ENCODE measurements at places on chromosomes 3 and 15. TPM values are rescaled to one million over a fixed set of nuclear protein-coding genes. Genes with fewer than 3 reads are reported as not detected.

DNA sequence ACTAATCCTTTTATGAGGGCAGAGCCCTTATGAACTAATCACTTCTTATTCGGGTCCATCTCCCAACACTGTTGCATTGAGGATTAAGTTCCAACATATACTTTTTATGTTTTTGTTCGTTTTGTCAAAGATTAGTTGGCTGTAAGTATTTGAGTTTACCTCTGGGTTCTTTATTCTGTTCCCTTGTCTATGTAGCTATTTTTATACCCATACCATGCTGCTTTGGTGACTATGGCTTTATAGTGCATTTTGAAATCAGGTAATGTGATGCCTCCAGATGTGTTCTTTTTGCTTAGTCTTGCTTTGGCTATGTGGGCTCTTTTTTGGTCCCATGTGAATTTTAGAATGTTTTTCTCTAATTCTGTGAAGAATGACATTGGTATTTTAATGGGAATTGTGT, 166.4 kb upstream of the KCNMB2 start:
- no peak for DNase-seq
- no peaks in the 10 kb centered on the region for H3K4me1 ChIP-seq
- no peak overlapping the region for H3K27ac ChIP-seq

GRCh38 chr15:32774022-32774421, 56.2 kb downstream of the GREM1 start:
- no peak overlapping the region for H3K27ac ChIP-seq
- no peak for DNase-seq
- H3K27me3 ChIP-seq, result no peaks in the 10 kb centered on the region
- no peaks in the 10 kb centered on the region for H3K4me1 ChIP-seq

DNA sequence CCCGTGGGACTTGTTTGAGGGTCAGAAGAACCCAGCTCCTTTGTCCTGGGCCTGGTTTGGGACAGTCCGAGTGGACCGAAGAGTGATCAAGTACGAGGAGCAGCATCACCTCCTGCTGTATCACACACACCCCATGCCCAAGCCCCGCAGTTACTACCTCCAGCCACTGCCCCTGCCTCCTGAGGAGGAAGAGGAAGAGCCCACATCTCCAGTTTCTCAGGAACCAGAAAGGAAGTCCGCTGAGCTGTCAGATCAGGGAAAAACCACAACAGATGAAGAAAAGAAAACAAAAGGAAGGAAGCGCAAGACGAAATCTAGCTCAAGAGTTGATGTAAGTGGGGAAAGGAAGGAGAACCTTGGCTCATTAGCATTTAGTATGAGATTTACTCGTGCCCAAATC, 3.3 kb upstream of the P2RY12 start:
- no peaks in the 10 kb centered on the region for H3K27me3 ChIP-seq
- no peak for DNase-seq
- H3K27ac ChIP-seq, result no peak overlapping the region
- no peaks in the 10 kb centered on the region for H3K4me1 ChIP-seq

DNA sequence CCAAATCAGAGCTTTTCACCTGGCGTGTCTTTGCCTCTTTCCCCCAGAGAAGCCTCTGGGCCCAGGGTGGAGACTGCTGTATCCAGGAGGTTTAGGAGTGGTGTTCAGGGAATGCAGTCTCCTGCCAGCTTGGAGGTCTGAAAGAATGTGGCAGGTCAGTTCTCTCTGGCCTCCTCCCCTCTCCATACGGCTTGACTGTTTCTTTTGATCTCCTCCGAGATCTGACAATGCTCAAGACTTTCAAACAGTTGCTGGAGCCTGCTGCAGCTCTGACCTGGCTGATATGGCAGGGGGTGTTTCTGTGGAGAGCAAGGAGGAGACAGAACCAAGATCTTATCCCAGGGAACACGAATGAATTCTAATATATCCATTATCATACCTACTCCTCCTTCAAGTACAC, 24.7 kb upstream of the TM4SF4 start:
- no peak for DNase-seq
- no peaks in the 10 kb centered on the region for H3K27me3 ChIP-seq
- no peak overlapping the region for H3K27ac ChIP-seq
- peaks cover 14% of the 10 kb centered on the region for H3K36me3 ChIP-seq
- no peaks in the 10 kb centered on the region for H3K4me1 ChIP-seq

DNA sequence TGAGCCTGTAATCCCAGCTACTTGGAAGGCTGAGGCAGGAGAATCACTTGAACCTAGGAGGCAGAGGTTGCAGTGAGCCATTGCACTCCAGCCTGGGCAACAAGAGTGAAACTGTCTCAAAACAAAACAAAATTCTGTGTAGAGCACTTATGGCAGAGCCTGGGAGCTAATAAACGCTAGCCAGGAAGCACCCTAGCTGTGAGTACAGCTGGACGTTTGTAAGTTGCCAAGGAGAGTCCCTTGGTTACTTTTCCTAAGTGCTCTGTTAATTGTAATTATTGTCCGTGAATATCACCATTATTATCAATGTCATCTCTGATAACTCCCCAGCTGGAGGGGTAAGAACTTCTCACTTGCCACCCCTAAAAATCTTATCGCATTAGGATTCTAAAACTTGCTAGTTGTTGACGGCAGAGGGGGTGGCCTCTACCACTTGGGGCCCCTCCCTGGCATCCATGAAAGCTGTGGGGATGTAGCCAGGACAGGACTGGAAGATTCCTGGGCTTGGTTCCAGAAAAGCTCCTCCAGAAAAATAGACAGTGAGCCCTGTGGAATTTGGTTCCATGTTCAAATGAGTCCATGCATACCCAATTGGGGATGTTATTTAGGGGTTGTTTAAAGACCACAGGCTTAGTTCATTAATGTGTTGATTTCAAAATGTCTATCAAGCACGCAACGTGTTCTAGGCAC, 9.9 kb upstream of the KLHL25 start:
- peaks cover 8% of the 10 kb centered on the region for H3K36me3 ChIP-seq
- DNase-seq, result no peak
- H3K4me1 ChIP-seq, result no peaks in the 10 kb centered on the region
- no peak overlapping the region for H3K27ac ChIP-seq

DNA sequence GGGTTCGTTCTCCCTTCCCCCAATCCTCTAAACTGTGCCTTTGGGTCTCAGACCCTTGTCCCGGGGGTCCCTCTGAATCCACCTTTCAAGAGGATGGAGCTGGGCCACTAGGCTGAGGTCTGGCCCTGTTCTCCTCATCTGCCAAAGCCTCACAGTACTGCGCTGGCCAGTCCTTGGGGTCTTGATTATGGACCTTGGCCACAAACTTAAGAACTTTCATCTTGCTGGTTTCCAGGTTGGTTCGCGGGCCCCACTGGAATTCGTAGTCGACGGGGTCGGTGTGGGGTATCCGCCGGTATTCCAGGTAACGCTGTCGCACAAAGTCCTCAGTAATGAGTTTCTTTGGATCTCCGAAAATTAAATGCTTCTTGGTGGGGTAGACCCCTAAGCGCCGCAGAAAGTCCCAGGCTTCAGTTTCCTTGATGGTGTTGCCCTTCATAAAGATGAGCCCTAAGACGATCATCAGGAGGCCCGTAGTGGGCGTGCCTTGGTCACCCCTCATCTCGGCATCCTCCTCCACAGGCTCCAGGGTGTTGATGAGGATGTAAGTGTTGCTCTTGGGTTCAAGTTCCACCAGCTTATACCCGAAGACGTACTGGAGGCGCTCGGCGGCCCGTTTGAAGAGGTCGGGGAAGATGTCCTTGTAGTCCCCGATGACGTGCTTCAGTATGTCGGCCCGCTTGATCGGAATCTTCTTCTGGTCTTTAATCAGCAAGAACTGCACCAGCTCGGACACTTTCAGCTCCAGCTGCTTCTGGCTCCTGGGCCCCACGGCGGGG, 727 bp downstream of the NSMCE3 start:
- H3K4me3 ChIP-seq, result peak overlapping the region; percentile 95
- H3K27me3 ChIP-seq, result no peaks in the 10 kb centered on the region
- H3K36me3 ChIP-seq, result no peaks in the 10 kb centered on the region
- H3K4me1 ChIP-seq, result peaks cover 1% of the 10 kb centered on the region
- H3K27ac ChIP-seq, result no peak overlapping the region
- peak; percentile 57 for DNase-seq

- H3K27ac ChIP-seq, result no peak overlapping the region
- DNase-seq, result no peak
- no peaks in the 10 kb centered on the region for H3K27me3 ChIP-seq
- no peak overlapping the region for H3K4me3 ChIP-seq
- H3K36me3 ChIP-seq, result no peaks in the 10 kb centered on the region
These were observed 52.9 kb downstream of the SIDT1 start for GRCh38 chr3:113585228-113585627.

- no peaks in the 10 kb centered on the region for H3K27me3 ChIP-seq
- H3K4me1 ChIP-seq, result no peaks in the 10 kb centered on the region
- no peak for DNase-seq
- H3K27ac ChIP-seq, result no peak overlapping the region
- no peak overlapping the region for H3K4me3 ChIP-seq
These were observed 71.7 kb upstream of the ABHD2 start for GRCh38 chr15:89016549-89017041.

- H3K4me3 ChIP-seq, result no peak overlapping the region
- H3K4me1 ChIP-seq, result no peaks in the 10 kb centered on the region
- peaks cover 45% of the 10 kb centered on the region for H3K36me3 ChIP-seq
- DNase-seq, result no peak
- no peaks in the 10 kb centered on the region for H3K27me3 ChIP-seq
These were observed 85.9 kb upstream of the CSPG5 start for GRCh38 chr3:47664519-47664918.

DNA sequence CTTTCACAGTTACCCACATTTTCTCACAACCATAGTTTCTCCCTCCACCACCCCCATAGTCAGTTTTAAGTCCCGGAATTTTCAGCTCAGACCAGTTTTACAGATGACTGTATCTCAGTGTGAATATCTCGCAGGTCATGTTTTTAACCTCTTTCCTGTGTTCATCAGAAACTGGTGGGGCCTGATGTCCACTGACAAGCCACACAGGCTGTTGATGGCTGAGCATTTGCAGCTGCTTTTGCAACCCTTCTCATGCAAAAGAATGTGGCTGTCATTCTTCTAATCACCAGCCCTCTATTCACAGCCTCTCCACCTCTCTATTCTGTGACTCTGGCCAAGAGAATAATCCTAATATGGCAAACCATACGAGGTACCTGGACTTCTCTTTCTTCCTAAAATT, 8.5 kb downstream of the GYG1 start:
- no peak overlapping the region for H3K4me3 ChIP-seq
- H3K27ac ChIP-seq, result no peak overlapping the region
- no peaks in the 10 kb centered on the region for H3K27me3 ChIP-seq
- peaks cover 12% of the 10 kb centered on the region for H3K4me1 ChIP-seq
- no peak for DNase-seq

DNA sequence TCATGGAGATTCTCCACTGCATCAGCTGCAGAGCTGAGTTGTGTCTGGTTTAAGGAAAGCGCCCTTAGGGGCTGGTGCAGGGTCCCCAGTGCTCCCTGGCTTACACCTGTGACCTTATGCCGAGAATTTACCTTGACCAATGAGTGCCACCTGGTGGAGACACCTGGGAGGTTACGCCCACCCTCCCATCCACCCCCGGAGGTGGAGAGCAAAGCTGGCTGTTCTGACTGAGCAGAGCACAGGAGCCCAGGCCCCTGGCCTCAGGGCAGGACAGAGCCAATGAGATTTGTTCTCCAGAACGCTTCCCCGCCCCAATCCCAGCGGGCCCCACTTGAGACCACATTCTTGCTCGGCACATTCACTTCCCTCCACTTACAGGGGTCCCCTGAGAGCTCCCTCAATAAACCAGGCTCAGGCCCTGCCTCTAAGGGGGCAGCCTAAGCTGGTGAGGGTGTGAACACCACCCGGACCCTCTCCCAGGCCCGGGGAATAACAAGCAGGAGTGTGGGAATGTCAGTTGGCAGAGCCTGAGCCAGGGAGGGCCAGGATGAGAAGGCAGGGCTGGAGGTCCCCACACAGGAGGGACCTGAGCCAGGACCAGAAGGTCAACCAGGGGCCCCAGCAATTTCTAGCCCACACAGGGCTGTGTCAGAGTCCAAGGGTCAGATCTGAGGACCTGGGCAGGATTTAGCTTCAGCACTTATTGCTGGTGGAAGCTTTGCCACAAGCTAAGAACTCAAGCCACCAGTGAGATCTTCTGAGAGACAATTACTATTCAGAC, 117.1 kb downstream of the TPRA1 start:
- H3K27me3 ChIP-seq, result no peaks in the 10 kb centered on the region
- H3K4me3 ChIP-seq, result no peak overlapping the region
- no peaks in the 10 kb centered on the region for H3K4me1 ChIP-seq
- no peak overlapping the region for H3K27ac ChIP-seq
- H3K36me3 ChIP-seq, result peaks cover under 1% of the 10 kb centered on the region

GRCh38 chr3:124318656-124319055, 326.7 kb upstream of the ROPN1 start:
- no peak for DNase-seq
- H3K4me3 ChIP-seq, result no peak overlapping the region
- H3K36me3 ChIP-seq, result no peaks in the 10 kb centered on the region
- no peaks in the 10 kb centered on the region for H3K4me1 ChIP-seq
- no peaks in the 10 kb centered on the region for H3K27me3 ChIP-seq

GRCh38 chr3:187006864-187007630, 76.7 kb downstream of the ST6GAL1 start:
- no peaks in the 10 kb centered on the region for H3K27me3 ChIP-seq
- peaks cover 46% of the 10 kb centered on the region for H3K36me3 ChIP-seq
- no peak overlapping the region for H3K27ac ChIP-seq
- no peak for DNase-seq
- no peaks in the 10 kb centered on the region for H3K4me1 ChIP-seq

- DNase-seq, result no peak
- no peak overlapping the region for H3K4me3 ChIP-seq
- H3K36me3 ChIP-seq, result no peaks in the 10 kb centered on the region
- H3K27ac ChIP-seq, result no peak overlapping the region
These were observed 853.8 kb downstream of the IGSF11 start for GRCh38 chr3:118180853-118181252.

GRCh38 chr3:146530609-146531008, 13.8 kb downstream of the PLSCR1 start:
- H3K27me3 ChIP-seq, result no peaks in the 10 kb centered on the region
- H3K4me3 ChIP-seq, result no peak overlapping the region
- peaks cover 4% of the 10 kb centered on the region for H3K4me1 ChIP-seq
- peaks cover 48% of the 10 kb centered on the region for H3K36me3 ChIP-seq
- H3K27ac ChIP-seq, result no peak overlapping the region

DNA sequence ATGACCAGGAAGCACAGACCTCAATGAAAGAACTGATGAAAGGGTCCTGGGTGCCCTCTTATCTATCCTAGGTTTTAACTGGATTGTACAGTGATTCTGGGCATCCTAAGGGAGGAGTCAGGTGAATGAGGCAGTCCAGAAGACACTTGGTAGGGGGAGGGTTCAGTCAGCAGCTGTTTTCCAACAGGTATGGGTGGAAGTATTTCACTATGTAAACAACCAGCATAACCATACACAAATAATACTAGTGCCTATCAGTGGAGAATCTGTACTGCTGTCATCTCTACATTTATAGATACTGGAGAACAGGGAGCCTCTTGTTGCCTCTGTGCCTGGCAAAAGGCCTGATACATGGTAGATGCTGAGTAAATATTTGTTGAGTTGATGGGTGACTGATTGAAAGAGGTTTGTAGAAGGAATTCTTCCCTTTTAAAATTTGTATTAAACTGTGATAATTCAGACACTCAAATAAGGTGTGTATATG, 328.5 kb downstream of the RBMS3 start:
- no peaks in the 10 kb centered on the region for H3K36me3 ChIP-seq
- H3K27me3 ChIP-seq, result no peaks in the 10 kb centered on the region
- no peak for DNase-seq
- no peak overlapping the region for H3K4me3 ChIP-seq
- no peak overlapping the region for H3K27ac ChIP-seq

SUCLG2 gene
- total RNA-seq, result 38.1 TPM

THBS1 gene
- total RNA-seq, result 72.1 TPM

RBP2 gene
- not detected for total RNA-seq

GOLGA8T gene
- 0.53 TPM for total RNA-seq

ADCY5 gene
- 6.1 TPM for total RNA-seq

P2RY12 gene
- total RNA-seq, result not detected

CTXN2 gene
- 0.11 TPM for total RNA-seq

PLSCR4 gene
- total RNA-seq, result 1.1 TPM

CPEB1 gene
- 1.5 TPM for total RNA-seq

BNC1 gene
- total RNA-seq, result not detected
